Activated CD8-positive, alpha-beta T cell treated with anti-CD3 and anti-CD28 coated beads, Interleukin-2, amount 10 ng/mL, durations not matched to agents 7 days and 5 days (primary cell): ENCODE measurements at places on chromosomes 6 and 20. TPM values are rescaled to one million over a fixed set of nuclear protein-coding genes. Genes with fewer than 3 reads are reported as not detected.

- no peaks in the 10 kb centered on the region for H3K4me1 ChIP-seq
- DNase-seq, result no peak
- H3K27me3 ChIP-seq, result peaks cover 17% of the 10 kb centered on the region
- H3K4me3 ChIP-seq, result no peak overlapping the region
- no peak overlapping the region for H3K27ac ChIP-seq
- H3K36me3 ChIP-seq, result no peaks in the 10 kb centered on the region
Measured at GRCh38 chr20:44176833-44177534, 10.0 kb downstream of the JPH2 start.

- H3K4me3 ChIP-seq, result no peak overlapping the region
- no peak for DNase-seq
- no peaks in the 10 kb centered on the region for H3K4me1 ChIP-seq
- H3K36me3 ChIP-seq, result no peaks in the 10 kb centered on the region
- H3K27ac ChIP-seq, result no peak overlapping the region
Measured at GRCh38 chr6:162560891-162561290, 166.7 kb downstream of the PRKN start.

Gene FILIP1
- not detected for total RNA-seq

DNA sequence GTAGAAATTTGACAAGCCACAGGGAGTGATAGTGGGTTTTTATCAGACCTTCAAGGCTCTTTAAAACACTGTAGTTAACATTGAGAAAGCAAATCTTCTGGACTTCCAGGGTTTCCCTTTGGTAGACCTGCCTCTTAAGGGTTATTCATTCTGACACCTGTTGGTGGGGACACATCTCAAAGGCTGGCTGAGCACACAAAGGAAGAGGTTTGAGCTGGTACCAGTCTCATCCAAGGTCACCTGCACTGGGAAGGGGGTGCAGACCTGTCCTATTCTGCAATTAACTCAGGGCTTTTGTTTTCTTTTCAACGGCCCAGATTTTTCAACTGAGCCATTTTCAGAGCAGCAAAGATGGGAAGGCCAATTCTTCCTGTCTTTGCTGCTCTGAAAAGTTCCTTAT, 45.6 kb downstream of the EDN1 start:
- no peak overlapping the region for H3K27ac ChIP-seq
- DNase-seq, result no peak
- H3K36me3 ChIP-seq, result no peaks in the 10 kb centered on the region
- peaks cover 5% of the 10 kb centered on the region for H3K4me1 ChIP-seq

DNA sequence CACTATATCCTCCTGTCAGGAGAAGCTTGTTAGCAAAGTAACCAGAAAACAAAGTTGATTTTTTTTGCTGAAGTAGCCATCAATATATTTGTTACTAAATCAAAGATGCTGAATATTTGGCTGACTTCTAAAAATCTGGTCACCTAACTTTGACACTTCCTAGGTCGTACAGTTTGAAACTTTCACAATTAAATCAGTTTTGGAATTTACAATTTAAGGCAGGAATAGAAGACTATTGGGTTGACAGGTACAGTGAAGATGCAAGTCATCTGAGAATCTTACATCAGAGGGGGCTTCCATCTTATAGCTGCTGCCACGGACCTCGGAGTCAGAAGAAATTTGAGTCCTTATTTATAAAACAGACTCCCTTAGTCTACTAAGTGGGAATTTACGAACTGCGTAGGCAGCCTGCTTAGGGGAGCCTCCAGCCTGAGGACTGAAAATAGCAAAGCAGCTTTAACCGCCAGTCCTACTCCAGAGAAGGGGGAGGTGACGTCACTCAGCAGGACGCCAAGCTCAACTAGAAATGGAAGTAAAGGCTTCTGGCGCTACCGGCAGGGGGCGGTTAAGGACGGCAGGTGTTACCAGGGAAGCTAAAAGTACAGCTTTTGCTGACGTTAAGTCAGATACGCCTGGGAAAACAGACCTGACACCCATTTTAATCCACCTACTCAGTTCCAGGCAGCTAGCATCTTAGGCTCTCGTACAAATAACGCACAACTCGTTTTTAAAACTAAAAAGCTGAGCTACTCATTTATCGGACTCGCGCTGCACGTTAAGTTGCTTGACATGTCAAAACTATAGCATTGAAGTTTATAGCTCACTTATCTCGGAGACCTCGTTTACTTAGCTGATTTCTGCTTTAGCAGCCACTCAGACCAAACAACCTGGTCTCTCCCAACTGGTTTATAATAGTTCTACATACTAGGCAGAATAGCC, 61.1 kb upstream of the HFE start:
- H3K36me3 ChIP-seq, result peaks cover 13% of the 10 kb centered on the region
- peak overlapping the region; percentile 99 for H3K27ac ChIP-seq
- peaks cover 3% of the 10 kb centered on the region for H3K27me3 ChIP-seq
- peaks cover 86% of the 10 kb centered on the region for H3K4me1 ChIP-seq
- peak overlapping the region; percentile 86 for H3K4me3 ChIP-seq
- peak; percentile 97 for DNase-seq

- peaks cover 17% of the 10 kb centered on the region for H3K36me3 ChIP-seq
- H3K4me1 ChIP-seq, result peaks cover 11% of the 10 kb centered on the region
- H3K4me3 ChIP-seq, result no peak overlapping the region
- no peak for DNase-seq
Measured at GRCh38 chr6:110617057-110617456, 140.6 kb upstream of the SLC22A16 start.

DNA sequence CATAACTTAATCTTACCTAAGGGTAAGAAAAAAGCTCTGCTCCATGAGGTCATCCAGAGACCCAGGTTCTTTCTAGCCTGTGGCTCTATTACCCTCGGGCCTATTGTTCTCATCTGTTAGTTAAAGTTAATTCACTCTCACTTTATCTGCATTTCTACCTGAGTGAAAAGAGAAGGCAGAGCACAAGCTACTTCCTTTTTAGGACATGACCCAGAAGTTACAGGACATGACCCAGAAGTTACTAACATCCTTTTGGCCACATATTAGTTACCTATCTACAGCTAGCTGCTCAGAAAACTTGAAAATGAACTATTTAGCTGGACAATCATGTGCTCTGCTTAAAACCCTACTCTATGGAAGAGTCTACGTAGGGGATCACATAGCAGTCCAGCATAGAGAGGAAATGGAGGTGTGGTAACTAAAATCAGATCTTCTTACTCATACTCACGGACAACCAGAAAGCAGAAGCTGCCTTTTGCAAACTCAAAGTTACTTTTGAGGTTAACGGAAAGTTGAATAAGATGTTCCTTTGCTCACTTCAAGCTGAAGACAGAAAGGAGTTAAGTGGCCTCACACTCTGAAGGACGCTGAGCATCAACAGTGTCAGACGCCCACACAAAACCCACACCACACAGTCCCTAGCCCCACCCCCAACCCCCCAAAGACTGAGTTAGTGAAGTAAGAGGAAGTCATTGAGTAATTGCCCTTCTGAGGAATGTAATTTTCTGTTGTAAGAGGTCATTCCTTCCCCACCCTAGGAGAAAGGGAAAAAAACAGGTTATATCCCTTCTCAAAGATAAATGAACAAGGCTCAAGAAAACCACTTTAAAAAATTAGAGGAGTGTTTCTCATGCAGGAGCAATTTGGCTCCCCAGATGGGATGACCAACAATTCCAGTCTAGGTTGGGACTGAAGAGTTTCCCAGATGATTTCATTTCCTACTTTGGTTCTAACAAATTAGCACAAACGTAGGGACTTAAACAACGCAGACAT, 45.9 kb upstream of the TAB2 start:
- peak overlapping the region; percentile 90 for H3K27ac ChIP-seq
- DNase-seq, result peak; percentile 69
- H3K4me3 ChIP-seq, result peak overlapping the region; percentile 56

Gene MDFI
- total RNA-seq, result not detected

DNA sequence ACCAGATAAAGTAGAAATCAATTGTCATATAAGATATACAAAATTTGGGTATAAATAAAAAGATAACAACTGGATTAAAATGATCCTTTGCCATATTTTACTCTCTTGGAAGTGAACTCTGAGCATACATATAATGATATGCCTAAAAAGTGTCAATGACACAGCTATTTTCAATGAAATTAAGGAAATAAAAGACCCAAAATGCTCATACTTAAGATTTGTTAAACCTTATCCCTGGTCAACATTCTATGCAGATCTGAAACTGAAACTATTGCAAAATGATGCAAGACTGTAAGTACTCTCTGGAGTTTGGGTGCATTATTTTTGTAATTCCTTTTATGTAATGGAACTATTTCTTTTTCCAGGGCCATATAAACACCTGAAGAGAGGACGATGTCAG, 119.0 kb upstream of the SGK1 start:
- H3K36me3 ChIP-seq, result no peaks in the 10 kb centered on the region
- no peaks in the 10 kb centered on the region for H3K27me3 ChIP-seq
- H3K4me3 ChIP-seq, result peak overlapping the region; percentile 34
- H3K4me1 ChIP-seq, result peaks cover 29% of the 10 kb centered on the region
- peak overlapping the region; percentile 72 for H3K27ac ChIP-seq

Gene FABP7
- total RNA-seq, result not detected

GRCh38 chr20:19757487-19758132, 448 bp upstream of the RIN2 start:
- H3K36me3 ChIP-seq, result no peaks in the 10 kb centered on the region
- no peak overlapping the region for H3K27ac ChIP-seq
- no peak overlapping the region for H3K4me3 ChIP-seq
- peaks cover 34% of the 10 kb centered on the region for H3K27me3 ChIP-seq

Gene TBC1D20
- 30.1 TPM for total RNA-seq
